Activated naive CD8-positive, alpha-beta T cell treated with anti-CD3 and anti-CD28 coated beads for 36 hours (primary cell): ENCODE measurements at places on chromosomes 5 and 9. TPM values are rescaled to one million over a fixed set of nuclear protein-coding genes. Genes with fewer than 3 reads are reported as not detected.

The SLC6A7 gene
- not detected for total RNA-seq

DNA sequence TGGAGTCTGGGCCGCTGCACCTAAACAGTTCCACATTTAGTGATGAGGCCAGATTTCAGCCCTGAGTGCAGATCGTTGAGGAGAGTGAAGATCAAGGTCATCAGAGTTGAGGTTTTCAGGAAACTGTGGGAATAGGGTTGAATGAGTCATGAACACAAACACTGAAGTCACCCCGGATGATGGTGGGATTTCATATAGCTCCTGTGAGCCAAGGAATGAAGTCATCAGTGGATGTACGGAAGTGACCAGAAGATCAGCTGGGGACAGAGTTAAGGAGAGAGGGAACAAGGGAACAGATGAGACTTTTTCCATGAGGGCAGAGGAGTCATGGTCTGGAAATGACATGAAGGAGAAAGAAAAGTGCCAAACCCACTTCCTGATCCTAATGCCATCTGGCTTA lies 36.5 kb downstream of the PALM2AKAP2 start:
- H3K27ac ChIP-seq, result no peak overlapping the region
- no peaks in the 10 kb centered on the region for H3K27me3 ChIP-seq
- H3K4me3 ChIP-seq, result no peak overlapping the region
- H3K4me1 ChIP-seq, result no peaks in the 10 kb centered on the region
- H3K36me3 ChIP-seq, result no peaks in the 10 kb centered on the region

- DNase-seq, result no peak
- H3K4me1 ChIP-seq, result no peaks in the 10 kb centered on the region
- H3K4me3 ChIP-seq, result no peak overlapping the region
These were observed 117.7 kb downstream of the SNCAIP start for GRCh38 chr5:122429545-122430318.

- peaks cover 90% of the 10 kb centered on the region for H3K27me3 ChIP-seq
- peaks cover 18% of the 10 kb centered on the region for H3K4me1 ChIP-seq
- H3K36me3 ChIP-seq, result no peaks in the 10 kb centered on the region
- H3K4me3 ChIP-seq, result peak overlapping the region; percentile 42
These were observed 8.7 kb downstream of the LHX6 start for GRCh38 chr9:122219856-122220672.

DNA sequence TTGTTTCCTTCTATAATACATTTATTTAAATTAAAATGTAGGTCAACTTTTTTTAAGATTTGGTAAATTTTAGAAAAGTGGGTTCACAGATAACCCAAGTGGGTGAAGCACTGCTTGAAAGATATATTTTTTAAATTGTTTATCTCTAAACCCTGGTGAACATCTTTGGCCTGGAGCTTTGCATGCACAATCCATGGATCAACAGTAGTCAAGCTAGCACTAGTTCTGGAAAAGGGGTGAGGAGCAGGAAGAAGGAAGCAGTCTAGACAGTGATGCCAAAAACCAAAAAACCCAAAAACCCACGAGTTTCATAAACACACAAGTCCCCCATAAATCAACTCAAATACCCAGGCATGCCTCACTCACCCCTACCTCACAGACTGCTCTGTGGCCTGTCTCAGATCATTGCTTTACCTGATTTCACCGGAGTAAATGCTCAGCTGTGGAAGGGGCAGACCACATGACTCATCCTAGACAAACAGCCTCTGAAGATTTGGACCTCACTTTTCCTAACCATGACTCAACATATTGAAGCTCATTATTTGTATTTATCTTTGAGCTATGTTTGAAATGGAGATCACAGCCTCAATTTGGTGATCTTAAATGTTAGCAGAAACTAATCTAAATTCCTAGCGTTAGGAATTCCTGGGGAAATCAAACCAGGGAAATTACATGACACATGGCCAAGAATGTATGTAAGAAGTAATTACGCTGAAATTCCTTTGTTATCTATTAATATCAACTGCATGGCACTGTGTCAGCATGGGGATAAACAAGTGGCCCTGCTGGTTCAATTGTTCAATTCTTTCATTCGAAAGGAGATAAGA lies 149.6 kb downstream of the ZNF608 start:
- no peak for DNase-seq
- no peak overlapping the region for H3K27ac ChIP-seq
- H3K4me3 ChIP-seq, result no peak overlapping the region
- H3K36me3 ChIP-seq, result no peaks in the 10 kb centered on the region
- H3K4me1 ChIP-seq, result no peaks in the 10 kb centered on the region
- peaks cover 35% of the 10 kb centered on the region for H3K27me3 ChIP-seq

GRCh38 chr9:29456940-29457339 lies 1883.7 kb upstream of the C9orf72 start:
- no peaks in the 10 kb centered on the region for H3K27me3 ChIP-seq
- no peak overlapping the region for H3K4me3 ChIP-seq
- no peaks in the 10 kb centered on the region for H3K36me3 ChIP-seq

DNA sequence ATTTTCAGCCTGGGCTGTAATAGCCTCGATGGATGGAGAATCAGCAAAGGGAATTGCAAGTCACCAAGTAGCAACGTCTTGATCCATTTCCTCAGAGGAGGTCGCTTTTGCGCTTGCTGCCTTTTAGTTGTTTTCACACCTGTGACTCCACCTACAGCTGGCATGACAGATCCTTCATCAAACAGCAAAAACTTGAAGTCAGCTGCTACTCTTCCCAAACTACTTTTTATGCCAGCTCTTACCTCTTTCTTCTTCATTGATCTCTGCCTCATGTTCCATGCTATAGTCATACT lies 107.7 kb downstream of the MAT2B start:
- DNase-seq, result no peak
- no peak overlapping the region for H3K27ac ChIP-seq
- no peak overlapping the region for H3K4me3 ChIP-seq
- no peaks in the 10 kb centered on the region for H3K27me3 ChIP-seq
- H3K36me3 ChIP-seq, result no peaks in the 10 kb centered on the region

The AGPAT2 gene
- 16.1 TPM for total RNA-seq

DNA sequence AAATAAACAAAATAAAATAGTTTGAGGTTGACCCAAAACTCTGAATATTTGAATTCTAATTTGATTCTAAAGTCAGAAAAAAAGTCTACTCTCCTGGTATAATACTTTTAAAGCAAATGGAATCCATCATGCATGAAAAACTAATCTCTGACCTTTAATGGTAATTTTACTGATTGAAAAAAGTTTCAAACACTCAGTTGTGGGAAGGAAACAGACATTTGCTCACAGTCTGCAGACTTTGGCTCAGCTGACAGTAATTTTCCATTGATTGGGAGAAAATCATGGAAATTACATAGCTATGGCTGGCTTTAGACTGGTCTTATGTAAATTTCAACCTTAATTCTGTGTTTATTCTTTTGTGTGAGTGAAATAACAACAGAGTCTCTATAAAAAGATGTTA lies 574.3 kb downstream of the PDE4D start:
- peaks cover 9% of the 10 kb centered on the region for H3K27me3 ChIP-seq
- no peak overlapping the region for H3K4me3 ChIP-seq
- H3K36me3 ChIP-seq, result no peaks in the 10 kb centered on the region
- DNase-seq, result no peak
